ENCODE measurements at places on chromosomes 12 and 14.

DNA sequence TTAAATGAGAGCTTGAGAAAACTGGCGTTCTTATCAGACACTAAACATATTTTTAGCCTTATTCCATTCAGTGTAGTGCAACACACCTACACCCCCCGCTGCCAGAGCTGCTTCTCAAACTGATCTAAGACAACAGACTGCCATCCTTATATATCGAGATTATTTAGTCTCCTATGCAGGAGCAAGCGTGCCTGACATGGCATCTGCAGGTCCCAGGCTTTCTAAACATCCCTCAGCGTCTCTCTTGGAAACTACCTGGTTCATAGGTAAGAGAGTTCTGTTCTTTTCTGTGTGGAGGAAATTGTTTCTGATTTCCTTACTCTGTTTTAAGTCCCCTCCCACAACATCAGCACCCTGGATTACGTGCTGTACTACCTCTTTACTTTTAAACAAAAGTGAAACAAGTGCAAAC lies 117.1 kb upstream of the PTPRB start:
- no peak overlapping the region for H3K4me3 ChIP-seq
- H3K36me3 ChIP-seq: no peaks in the 10 kb centered on the region
- no peaks in the 10 kb centered on the region for H3K4me1 ChIP-seq
- H3K27ac ChIP-seq: no peak overlapping the region

GRCh38 chr12:102757882-102758226 lies 159.2 kb downstream of the PAH start:
- H3K27me3 ChIP-seq: no peaks in the 10 kb centered on the region
- no peak for DNase-seq
- H3K36me3 ChIP-seq: no peaks in the 10 kb centered on the region

GRCh38 chr14:88848571-88848970 lies 24.1 kb downstream of the TTC8 start:
- no peak overlapping the region for H3K4me3 ChIP-seq
- no peak for DNase-seq
- H3K27me3 ChIP-seq: peaks cover 2% of the 10 kb centered on the region
- H3K4me1 ChIP-seq: no peaks in the 10 kb centered on the region
- H3K27ac ChIP-seq: no peak overlapping the region
- H3K36me3 ChIP-seq: no peaks in the 10 kb centered on the region

GRCh38 chr14:75515629-75515996 lies 6.7 kb upstream of the BATF start:
- peak overlapping the region; percentile 44 for H3K4me3 ChIP-seq
- DNase-seq: no peak
- peaks cover 50% of the 10 kb centered on the region for H3K4me1 ChIP-seq
- H3K36me3 ChIP-seq: peaks cover 8% of the 10 kb centered on the region
- H3K27me3 ChIP-seq: no peaks in the 10 kb centered on the region
- H3K27ac ChIP-seq: peak overlapping the region; percentile 47

GRCh38 chr12:20101046-20101445 lies 267.3 kb upstream of the PDE3A start:
- no peak overlapping the region for H3K27ac ChIP-seq
- DNase-seq: no peak
- no peak overlapping the region for H3K4me3 ChIP-seq
- H3K27me3 ChIP-seq: peaks cover 2% of the 10 kb centered on the region

- DNase-seq: no peak
- no peaks in the 10 kb centered on the region for H3K36me3 ChIP-seq
- H3K27me3 ChIP-seq: no peaks in the 10 kb centered on the region
- no peaks in the 10 kb centered on the region for H3K4me1 ChIP-seq
- H3K27ac ChIP-seq: no peak overlapping the region
These were observed 140.6 kb downstream of the EPS8 start for GRCh38 chr12:15648558-15648957.
